ENCODE measurements at places on chromosomes 5 and 9.

- DNase-seq, result no peak
Observed at GRCh38 chr5:120604884-120605283, 140.8 kb downstream of the PRR16 start.

DNA sequence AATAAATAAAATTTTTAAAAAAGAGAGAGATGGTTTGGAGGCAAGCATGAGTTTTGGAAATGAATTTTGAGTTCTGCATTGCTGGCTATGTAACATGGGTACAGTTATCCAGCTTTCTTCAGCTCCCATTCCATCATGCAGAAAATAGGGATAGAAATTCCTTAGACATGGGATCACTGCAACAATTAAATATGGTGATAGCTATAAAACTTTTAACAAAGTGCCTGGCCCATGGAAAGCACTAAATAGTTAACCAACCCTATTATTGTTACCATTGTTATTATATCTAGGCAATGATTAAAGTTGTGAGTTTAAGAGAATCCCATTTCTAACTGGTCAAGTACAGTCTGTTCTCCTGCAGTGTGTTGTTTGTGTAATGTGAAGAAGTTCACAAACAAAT lies 115.4 kb upstream of the GAS1 start:
- no peak for DNase-seq

GRCh38 chr5:60387051-60387440 lies 312.9 kb downstream of the DEPDC1B start:
- no peak for DNase-seq

DNA sequence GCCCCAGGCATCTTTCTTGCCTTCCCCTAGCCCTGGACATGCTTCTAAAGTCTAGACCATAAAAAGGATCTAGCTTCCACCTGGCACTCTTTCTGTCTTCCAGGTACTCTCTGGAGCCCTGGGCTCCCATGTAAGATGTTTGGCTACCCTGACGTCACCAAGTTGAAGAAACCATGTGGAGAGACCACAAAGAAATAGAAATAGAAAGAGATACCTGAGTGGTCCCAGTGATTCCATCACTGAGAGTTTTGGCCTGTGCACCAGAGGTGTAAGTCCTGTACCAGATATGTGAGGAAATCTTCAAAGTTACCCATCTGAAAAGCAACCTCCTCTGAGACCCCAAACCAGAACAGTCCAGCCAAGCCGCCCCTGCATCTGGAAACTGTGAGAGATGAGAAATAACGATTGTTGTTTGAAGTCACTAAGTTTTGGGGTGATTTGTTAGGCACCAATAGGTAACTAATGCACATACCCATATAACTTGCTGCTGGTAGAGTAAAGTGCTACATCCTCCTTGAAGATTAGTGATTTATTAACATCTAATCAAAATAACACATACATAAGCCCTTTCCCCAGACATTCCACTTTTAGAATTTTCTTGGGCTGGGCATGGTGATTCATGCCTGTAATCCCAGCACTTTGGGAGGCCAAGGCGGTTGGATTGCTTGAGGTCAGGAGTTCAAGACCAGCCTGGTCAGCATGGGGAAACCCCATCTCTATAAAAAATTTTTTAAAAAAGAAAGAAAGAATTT lies 85.7 kb upstream of the LHFPL2 start:
- DNase-seq, result no peak

- no peak for DNase-seq
Observed at GRCh38 chr5:61687371-61687770, 355.3 kb downstream of the ZSWIM6 start.

- DNase-seq, result no peak
Observed at GRCh38 chr5:163917747-163918146, 412.3 kb downstream of the MAT2B start.

DNA sequence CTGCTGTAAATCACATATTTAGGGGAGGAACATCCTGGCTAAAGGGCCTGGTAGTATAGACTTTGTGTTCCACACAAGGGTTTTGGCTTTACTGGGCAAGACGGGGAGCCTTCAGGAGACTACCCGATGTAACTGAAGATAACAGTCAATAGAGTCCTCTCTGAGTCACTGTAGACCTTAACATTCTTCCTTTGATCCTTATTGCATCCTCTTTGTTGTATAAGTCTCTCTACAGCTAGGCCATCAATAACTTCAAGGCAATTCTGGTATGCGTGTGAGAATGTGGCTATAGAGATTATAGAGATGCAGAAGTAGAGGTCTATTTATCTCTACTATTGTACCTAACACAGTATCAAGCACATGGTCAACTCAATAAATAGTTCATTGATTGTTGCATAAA lies 67.3 kb upstream of the STK32A start:
- no peak for DNase-seq

DNA sequence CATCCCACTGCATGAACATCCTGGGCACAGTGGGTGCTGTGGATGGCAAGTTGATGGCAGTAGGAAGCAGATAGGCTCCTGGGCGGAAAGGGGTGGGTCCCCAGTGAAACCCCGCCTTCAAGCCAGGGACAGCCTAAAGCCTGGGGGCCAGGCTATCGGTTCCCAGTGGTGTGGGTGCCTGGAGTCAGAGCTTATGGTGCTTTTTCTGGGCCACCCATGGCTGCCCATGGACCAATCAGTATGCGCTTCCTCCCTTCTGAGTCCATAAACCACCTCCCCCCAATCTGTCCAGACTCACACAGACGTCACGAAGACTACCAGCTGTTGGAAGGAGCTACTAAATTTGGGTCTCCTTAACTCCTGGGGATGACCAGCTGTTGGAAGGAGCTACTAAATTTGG lies 17.5 kb upstream of the ECPAS start:
- DNase-seq, result no peak

- no peak for DNase-seq
Observed at GRCh38 chr5:168072665-168073064, 218.8 kb upstream of the WWC1 start.

DNA sequence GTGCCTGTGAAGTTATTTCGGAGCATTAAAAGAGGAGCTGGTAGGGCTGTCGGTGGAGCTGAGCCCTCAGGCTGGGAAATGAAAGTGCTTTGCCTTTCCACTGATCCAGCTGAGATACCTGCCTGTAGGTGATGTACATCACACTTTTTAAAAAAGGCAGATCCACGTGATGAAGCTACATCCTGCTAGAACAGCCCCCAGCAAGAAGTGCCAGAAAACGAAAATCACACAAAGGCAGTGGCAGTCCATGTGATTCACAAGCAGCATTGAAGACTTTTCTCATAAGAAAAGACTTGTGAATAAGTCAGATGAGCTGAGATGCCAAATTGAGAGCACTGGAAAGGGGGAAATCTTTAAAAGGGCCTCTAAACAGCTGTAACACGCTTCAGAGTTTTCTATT lies 765.1 kb downstream of the PTPRD start:
- no peak for DNase-seq

GRCh38 chr9:70578720-70579119 lies 164.3 kb upstream of the KLF9 start:
- no peak for DNase-seq

DNA sequence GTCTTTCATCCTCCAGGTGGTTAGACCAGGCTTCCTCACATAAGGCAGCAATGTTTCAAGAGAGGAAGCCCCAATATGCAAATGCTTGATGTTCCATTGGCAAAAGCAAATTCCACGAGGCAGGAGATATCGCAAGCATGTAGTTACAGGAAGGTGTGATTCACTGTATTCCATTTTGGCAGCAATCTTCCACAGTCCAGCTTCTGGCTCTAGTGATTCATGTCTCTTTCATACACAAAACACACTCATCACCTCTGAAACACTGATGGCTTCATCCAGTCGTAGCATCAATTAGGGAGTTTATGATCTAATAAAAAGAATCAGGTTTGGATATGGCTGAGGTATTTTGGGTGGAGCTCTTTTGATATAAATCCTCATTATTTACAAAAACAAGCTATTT lies 552.2 kb upstream of the RIOK2 start:
- DNase-seq, result no peak

DNA sequence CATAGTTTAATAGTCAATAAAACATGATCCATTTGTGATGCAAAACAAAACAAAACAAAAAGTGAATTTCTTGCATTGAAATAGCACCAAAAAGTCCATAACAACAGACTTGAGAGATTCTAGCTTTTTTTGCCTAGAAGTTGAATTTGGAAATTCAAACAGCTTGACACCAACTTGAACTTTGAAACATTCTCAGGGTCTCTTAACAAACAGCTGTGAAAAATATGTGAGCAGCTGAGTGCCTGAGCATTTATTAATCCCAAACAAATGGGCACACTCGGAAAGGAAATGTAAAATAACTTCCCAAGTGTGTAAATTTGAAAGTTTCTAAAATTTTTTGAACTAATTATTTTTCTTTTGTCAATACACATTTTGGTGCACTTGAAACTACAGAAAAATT lies 56.0 kb upstream of the HMHB1 start:
- DNase-seq, result no peak

DNA sequence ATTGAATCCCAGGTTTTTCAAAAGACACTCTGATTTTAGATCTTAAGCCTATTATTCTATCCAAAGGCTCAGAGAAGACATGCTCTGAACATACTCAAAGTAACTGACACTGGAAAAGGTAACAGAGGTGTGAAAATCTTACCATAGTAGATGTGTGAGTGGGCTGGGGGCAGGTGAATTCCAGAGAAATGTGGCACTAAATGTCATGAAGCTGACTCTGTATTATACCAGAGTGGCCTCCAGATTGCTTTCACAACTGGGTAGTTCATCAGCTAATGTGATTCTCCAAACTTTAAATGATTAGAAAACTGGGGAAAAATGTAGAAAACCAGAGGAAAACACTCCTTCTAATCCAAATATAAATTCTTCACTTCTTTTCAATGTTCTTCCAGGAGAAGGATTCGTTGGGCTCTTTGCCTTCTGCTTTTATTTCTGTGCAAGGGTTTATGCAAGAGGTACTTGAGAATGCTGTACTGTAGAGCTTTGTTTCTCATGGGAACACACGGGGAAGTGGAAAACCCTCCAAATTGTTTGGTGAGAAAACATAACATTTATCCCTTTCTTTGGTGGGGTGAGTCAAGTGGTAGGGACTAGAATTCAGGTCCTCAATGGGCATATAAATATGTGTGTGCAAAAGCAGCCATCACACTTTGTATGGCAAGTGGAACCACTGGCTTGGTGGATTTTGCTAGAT lies at the start of gene SCGB3A2:
TSS of gene SCGB3A2 (plus strand) at position 646 of the 694 bp plus-strand sequence. CDS start 93 bp downstream, outside the sequence.
- no peak for DNase-seq

DNA sequence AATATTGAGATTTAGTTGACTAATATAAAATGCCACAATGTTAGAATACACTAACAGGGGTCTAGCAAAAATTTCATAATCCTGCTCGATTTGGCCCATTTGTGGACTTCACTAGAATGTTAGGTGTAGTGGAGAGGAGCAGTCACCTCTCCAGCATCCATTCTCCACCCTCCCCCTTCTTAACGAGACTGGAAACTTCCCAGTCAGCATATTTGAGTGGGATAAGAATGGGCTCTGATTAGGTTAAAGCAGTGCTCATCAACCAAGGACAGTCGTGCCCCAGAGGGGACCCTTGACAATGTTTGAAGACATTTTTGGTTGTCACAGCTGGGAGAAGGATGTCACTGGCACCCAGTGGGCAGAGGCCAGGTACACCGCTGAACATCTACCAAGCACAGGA lies 46.7 kb downstream of the FANCC start:
- DNase-seq, result no peak

DNA sequence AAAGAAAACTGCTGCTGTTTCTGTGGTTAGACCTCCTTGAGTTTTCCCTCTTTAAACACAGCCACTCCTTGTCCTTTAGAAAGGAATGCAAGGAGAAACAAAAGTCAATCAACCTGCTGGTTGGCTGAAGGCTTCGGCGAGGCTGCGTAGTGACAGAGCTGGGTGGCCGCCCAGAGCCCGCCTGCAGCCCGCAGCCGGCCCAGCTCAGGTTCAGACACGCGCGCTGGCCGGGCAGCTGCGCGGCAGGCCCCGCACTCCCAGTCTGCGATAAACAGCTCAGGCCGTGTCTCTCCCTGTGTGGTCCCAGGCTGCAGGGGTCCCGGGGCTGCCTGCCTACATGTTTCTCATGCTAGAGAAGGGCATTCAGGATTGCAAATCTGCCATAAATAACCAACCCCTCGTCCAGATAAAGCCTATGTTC lies 115.4 kb downstream of the HSD17B3 start:
- DNase-seq, result no peak

DNA sequence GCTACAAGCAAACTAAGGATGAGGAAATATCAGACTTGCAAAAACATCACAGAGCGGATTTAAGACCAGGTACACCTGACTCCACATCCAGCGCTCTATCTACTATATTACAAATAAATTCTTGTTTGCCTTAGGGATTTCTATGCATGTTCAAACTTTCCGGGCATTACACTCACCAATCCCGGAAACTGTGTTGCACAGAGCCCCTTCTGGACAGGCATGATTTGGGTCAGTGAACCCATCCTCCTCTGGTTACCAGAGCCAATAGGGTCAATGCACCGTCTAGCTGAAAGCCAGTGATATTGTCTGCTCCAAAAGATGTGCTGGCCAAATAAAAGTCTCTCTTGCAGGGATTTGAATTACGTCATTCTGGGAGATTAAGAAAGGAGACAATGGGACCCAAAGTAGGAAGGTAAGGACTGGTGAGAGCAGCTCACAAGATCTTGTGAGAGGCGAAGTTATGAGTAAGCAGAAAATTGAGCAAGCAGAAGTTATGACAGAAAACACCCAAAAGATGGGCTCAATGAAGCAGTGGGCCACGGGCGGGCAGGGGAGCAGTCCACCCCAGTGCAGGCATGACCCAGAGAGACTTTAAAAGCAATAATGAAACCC lies 155.8 kb upstream of the RAI14 start:
- DNase-seq, result no peak

GRCh38 chr5:153755913-153756500 lies 265.5 kb downstream of the GRIA1 start:
- DNase-seq, result no peak

DNA sequence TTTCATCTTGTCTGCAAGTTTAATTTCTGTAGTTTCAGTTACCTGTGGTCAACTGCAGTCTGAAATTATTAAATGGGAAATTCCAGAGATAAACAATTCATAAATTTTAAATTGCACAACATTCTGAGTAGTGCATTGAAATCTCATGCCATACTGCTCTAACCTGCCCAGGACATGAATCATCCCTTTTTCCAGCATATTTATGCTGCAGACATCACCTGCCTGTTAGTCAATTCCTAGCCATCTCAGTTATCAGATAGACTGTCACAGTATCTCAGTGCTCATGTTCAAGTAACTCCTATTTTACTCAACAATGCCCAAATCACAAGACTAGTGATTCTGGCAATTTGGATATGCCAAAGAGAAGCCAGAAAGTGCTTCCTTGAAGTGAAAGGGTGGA lies 223.0 kb upstream of the GRIA1 start:
- no peak for DNase-seq

GRCh38 chr9:24464319-24464951 lies 81.3 kb downstream of the IZUMO3 start:
- no peak for DNase-seq

DNA sequence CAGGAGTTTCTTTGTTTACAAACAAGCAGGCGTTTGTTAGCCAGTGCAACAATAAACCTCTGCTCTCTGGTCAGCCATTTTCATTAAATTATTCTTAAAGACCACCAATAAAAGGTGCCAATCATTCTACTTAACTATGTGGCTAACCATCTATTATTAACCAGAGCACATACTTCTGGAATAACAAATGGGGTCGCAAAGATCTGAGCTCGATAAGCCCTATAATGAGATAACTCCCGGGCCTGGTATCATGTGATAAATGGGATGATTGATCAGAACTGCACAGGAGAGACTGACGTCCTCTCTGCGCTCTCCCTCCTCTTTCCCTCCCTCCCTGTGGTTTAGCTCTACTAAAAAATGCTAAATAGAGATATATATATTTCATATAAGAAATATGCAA lies 488.2 kb downstream of the NTRK2 start:
- DNase-seq, result no peak

- DNase-seq, result no peak
Observed at GRCh38 chr5:10743526-10743925, 17.5 kb downstream of the DAP start.

All from 8988T (cell line).